ENCODE measurements at places on chromosomes 2 and 18.

DNA sequence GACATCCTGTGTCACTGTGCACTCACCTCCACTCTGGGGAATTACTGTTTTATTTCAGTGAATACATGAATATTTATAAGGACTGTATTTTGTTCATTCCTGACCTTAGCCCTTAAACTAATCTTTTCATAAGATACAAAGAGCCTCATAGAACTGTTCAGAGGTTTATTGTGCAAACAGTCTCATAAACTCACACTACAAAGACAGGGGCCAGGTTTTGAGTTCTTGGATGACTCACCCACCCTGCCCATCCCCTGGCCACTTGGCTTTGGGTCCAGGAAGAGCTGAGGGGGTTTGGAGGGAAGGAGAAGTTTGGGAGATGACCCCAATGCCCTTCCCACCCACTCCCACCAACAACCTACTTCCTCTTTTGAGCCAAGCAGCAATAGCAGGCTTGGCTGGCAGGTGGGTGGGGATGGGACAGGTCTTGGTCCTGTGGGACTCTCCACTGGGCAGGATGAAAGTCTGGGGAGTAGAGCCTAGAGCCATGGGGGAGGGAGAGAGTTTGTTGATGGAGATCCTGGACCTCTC, 43.1 kb upstream of the IL1R2 start:
- DNase-seq: no peak

- no peak for DNase-seq
Measured at GRCh38 chr2:121736140-121736461, 574 bp downstream of the NIFK start.

DNA sequence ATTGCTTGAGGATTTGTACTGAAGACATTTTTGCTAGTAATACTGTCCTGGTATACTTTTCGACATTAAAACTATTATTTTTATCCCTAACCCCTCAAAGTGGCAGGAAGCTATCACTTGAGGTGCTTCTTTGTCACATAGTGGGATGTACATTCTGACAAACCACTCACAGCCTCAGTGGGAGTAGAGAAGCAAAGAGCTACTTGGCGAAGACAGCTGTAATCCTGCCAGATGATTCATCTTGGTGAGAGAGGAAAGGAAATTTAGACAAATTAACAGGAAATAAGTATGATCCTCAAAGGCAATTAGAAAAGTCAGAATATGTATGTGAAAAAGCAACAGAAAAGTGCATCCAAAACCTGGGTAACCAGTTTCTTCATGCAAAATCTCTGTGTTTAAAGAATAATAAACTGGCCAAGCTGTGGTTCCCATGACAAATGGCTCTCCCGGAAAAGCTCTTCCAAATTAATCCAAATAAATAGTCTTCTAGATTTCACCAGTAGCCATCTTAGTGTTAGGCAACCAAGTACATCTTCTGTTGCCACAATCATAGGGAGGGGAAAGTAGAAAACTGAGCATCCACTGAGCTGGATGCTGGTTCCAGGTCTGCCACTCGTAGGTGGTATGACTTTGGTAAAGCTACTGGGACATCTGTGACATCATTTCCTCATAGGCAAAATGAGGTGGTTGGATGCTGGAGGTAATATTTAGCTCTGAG, 308.0 kb upstream of the LYPD1 start:
- no peak for DNase-seq

GRCh38 chr2:109256111-109256510, 127.1 kb downstream of the SH3RF3 start:
- no peak for DNase-seq

DNA sequence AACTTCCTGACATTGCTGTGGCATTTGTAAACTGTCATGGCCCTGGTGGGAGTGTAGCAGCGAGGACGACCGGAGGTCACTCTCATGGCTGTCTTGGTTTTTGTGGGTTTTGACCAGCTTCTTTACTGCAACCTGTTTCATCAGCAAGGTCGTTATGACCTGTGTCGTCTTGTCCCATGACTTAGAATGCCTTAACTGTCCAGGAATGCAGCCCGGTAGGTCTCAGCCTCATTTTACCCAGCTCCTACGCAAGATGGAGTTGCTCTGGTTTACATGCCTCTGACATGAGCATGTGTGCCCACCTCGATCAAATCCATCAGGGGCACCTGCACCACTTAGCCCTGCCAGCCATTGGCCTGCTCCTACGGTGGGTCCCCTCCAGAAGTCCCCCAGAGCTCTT, 32.9 kb upstream of the SLC66A3 start:
- DNase-seq: no peak

- no peak for DNase-seq
Measured at GRCh38 chr2:144516411-144516980, 3.4 kb downstream of the ZEB2 start.

DNA sequence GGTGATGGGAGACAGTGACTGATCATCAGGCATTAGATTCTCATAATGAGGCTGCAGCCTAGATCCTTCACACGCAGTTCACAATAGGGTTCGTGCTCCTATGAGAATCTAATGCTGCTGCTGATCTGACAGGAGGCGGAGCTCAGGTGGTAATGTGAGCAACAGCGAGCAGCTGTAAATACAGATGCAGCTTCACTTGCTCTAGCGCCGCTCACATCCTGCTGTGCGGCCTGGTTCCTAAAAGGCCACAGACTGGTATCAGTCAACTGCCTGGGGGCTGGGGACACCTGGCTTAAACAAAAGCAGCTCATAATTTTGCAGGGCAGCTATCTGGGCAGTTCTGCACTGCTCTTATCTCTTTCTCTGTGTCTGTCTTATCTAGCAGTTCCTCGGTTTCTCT, 20.4 kb upstream of the CD226 start:
- DNase-seq: peak; percentile 64

All from vagina (tissue), 2 donors.